ENCODE measurements at places on chromosomes 3 and 15.
A peak's percentile ranks its signal among the peaks of the same experiment; 100 is the strongest.

- DNase-seq = peak; percentile 19
Observed at GRCh38 chr3:59559721-59560435, 510.1 kb upstream of the CFAP20DC start.

GRCh38 chr3:46947546-46947901 is 29.0 kb downstream of the CCDC12 start:
- DNase-seq = no peak

- no peak for DNase-seq
Observed at GRCh38 chr3:73270839-73271483, 209.5 kb downstream of the EBLN2 start.

- peak; percentile 56 for DNase-seq
Observed at GRCh38 chr15:98799461-98800390, 151.4 kb downstream of the IGF1R start.

DNA sequence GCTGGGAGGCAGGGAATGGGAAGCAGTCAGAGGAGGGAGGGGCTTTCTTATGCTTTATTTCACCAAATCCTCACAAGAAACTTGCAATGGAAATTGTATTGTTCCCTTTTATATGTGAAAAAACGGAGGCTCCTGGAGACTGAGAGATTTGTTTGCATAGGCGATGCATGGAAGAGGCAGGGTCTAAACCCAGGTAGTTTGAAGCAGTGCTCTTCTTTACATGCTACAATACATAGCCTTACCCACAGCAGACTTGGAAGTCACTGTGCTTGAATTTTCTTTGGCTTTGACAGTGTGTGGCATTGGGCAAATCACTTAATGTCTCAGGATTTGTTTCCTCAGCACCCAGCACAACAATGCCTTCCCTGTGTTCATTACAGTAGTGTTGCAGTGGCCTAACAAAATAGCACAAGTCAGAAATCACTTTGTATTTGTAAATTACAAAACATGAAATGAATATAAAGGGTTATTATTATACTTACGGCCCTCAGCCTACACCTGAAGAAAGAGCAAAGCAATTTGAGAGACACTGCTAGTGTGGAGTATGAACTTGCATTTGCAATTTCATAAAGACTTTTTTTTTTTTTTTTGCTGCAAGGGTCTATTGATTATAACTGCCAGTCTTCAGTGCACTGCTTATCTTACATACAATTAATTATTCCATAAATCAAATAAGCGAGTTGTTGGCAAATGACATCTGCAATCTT is 646.4 kb upstream of the KCNMB2 start:
- no peak for DNase-seq

DNA sequence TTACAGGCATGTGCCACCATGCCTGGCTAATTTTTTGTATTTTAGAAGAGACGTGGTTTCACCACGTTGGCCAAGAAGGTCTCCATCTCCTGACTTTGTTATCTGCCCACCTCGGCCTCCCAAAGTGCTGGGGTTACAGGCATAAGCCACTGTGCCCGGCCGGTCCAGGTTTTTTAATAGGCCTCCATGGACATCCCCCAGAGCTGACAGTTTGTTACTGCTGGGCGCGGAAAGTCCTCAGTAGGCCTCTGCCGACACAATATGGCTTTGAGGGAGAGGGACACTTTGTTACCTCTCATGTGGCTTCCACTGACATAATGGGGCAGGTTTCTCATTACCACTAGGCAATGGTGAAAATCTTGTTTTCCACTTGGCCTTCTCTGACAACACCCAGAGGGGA is 152.0 kb downstream of the WNT7A start:
- DNase-seq = no peak

GRCh38 chr15:63888146-63888545 is 54.4 kb upstream of the HERC1 start:
- no peak for DNase-seq

- no peak for DNase-seq
Observed at GRCh38 chr3:143090486-143090885, 29.1 kb upstream of the CHST2 start.

GRCh38 chr15:75631935-75632334 is 6.4 kb upstream of the SNUPN start:
- DNase-seq = no peak

DNA sequence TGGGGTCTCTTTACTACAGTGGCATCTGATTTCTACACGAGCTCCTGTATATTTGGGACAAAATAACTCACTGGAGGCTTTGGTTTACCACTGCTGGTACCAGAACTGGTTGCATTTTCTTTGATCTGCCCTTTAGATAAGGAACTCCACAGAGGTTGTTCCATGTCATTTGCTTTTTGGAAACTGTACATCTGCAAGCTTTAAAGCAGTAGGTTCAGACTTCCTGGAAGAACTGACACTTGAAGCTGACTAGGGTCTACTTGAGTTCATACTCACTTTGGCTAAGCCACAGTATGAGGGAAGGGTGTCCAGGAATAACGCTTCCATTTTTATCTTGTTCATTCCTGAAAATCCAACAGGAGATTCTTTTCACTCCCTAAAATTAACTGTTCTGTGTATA is 86.4 kb downstream of the WWTR1 start:
- no peak for DNase-seq

DNA sequence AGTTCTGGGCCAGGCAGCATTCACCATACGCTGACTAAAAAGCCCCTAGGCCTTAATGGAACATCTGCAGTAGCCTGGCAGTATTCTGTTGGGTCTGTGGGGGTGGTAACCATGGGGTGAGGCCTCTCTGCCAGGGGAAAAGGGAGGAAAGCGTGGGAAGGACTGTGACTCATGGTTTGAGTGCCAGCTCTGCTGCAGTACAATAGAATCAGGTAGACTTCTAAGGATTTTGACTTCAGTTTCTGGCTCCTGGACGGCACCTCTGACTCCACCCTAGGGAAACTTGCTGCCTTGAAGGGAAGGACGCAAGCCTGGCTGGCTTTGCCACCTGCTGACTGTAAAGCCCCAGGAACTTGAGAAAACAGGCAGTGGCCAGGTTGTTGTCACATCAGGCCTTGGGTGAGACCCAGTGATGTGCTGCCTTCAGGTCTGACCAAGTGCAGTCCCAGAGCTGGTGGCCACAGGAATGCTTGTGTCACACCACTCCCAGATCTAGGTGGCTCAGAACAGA is 148.6 kb downstream of the SUCNR1 start:
- DNase-seq = no peak

- no peak for DNase-seq
Observed at GRCh38 chr3:133489466-133490085, 83.9 kb upstream of the CDV3 start.

DNA sequence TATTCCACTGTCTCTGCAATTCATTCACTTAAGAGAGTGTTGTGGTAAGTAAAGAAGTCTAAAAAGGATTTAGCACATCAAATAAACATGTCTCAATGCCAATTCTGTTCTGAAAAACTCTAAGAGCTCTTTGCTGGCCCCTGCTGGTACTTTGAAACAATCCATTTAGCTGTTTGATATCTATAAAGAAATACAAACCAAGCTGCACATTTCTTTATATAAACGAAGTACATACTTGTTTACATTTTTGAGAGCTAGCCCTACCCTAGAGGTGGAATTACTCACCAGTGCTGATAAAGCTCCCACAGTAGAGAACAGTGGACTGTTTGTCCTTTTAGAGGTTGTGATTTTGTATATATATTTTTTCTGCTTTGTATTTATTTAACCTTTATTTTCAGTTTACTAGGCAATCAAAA is 75.5 kb downstream of the NEDD4 start:
- DNase-seq = peak; percentile 49

GRCh38 chr3:51717947-51718346 is 11.1 kb downstream of the GRM2 start:
- no peak for DNase-seq

DNA sequence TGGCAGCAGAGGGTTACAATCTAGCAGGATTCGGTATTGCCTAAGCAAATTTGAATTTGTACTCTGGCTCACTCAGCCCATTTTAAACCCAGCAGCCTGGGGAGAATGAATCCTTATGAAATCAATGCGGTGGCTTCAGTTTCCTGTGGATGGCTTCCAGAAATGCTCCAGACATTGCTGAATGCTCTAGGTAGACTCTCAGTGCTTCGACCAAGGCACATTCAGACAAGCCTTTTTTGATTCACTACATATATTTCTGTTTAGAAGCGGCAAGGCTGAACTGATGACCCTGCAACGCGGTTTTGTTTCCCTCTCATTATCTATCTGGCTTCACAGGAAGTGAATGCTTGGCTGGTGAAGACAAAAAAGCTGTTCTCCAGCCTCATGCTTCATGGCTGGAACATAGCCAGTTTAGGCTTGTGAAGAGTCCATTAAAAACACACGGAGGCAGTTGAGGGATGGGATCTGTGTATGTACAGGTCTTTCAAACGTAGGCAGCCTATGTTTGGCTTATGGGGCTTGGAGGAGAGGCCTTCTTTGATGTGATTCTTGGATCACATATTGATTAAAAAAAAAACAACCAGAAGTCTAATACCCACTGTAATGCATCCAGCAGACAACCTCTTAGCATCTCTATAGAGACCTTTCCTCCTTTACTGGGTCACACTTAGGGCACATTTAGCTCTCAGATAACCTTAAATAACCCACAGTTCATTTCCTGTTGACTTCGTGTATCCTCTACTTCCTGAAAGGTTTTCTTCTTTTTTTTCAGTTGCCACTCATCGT is 400.2 kb upstream of the TBL1XR1 start:
- DNase-seq = peak; percentile 72

GRCh38 chr15:74798388-74799254 is 14.0 kb upstream of the LMAN1L start:
- DNase-seq = no peak

- DNase-seq = peak; percentile 13
Observed at GRCh38 chr3:149898771-149899170, 71.9 kb downstream of the PFN2 start.

- no peak for DNase-seq
Observed at GRCh38 chr3:9180764-9181117, 68.7 kb downstream of the SRGAP3 start.

- no peak for DNase-seq
Observed at GRCh38 chr15:43449981-43450380, 43.0 kb downstream of the TP53BP1 start.

- DNase-seq = peak; percentile 27
Observed at GRCh38 chr3:148077318-148077923, 620.3 kb upstream of the AGTR1 start.

- DNase-seq = no peak
Observed at GRCh38 chr3:66348704-66349103, 127.9 kb downstream of the SLC25A26 start.

- DNase-seq = peak; percentile 24
Observed at GRCh38 chr3:132749786-132750185, 27.6 kb upstream of the NPHP3 start.

GRCh38 chr15:51388726-51389125 is 47.3 kb downstream of the GLDN start:
- DNase-seq = no peak

DNA sequence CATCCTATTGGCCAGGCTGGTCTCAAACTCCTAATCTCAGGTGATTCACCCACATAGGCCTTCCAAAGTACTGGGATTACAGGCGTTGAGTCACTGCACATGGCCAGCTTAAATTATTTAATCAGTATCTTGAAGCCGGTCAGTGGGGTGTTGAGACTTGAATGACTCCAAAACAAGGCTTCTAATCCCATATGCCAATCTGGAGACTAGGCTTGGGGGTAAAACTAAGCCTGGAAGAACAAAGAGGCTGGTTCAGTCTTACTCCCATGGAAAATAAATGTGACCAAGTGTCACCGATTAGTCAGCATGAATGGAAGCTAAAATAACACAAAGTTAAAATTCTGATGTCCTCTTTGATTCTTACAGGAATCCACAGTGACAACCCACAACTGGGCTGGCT is 509.1 kb downstream of the FOXP1 start:
- no peak for DNase-seq

- DNase-seq = no peak
Observed at GRCh38 chr15:52745326-52746161, 44.6 kb downstream of the ONECUT1 start.

GRCh38 chr3:59432665-59433064 is 382.8 kb upstream of the CFAP20DC start:
- DNase-seq = no peak

GRCh38 chr15:57509965-57510364 is 81.7 kb upstream of the MYZAP start:
- no peak for DNase-seq

GRCh38 chr3:21331321-21331720 is 419.7 kb downstream of the ZNF385D start:
- DNase-seq = no peak

DNA sequence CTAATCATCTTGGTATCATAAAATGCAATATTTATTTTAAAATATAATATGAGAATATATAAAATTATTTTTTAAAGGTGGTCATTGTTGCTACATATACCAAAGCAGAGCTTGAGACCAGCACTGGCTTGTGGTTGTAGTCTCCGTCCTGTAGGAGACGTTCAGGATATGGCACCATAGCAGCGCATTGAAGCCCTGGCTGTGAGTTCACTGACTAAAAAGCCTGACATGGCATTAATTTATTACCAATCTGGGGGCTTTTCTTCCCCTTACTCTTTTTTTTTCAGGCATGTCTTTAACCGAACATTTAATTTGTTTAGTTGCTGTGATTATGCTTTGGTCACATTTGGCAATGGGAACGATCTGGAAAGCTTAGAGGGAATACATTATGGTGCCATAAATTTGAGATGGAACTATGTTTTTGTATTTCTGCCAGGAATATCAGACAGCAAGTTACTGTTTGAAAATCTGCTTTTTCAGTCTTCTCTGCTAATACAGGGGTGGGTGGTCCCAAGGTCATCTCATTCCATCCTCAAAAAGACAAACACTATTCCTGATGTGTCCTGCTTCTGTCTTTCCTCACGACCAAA is 108.5 kb downstream of the ZIC4 start:
- DNase-seq = no peak

- DNase-seq = peak; percentile 91
Observed at GRCh38 chr3:64224826-64225610, at the start of gene PRICKLE2. Gene PRICKLE2, minus strand, starts transcription at chr3:64225466. Its CDS starts 26,539 bp downstream, at chr3:64198927.

DNA sequence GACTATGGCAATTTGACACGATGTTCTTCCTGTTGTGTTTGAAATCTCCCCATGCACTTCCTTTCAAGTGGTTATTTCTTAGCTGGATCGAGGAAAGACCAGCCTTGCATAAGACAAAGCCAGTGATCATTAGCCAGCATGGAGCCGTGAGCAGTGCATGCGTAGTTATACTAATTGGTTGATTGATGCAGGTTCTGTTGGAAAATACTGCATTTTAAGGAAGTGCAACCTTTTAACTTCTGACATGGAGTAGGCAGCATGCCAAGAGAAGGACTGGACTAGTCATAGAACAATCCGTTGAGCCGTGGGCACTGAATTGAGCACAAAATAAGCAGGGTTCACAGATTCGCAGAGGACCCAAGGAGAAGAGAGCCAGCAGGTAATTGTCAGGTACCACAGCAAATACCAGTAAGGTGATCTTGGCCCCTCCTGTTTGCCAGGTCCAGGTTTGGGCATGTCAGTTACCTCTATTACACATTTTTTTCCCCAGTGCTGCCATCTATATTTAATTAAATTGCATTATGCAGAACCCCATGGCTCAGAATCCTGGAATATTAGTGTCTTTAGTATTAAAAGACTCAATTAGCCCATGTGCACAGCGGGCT is 29.0 kb upstream of the BCL6 start:
- DNase-seq = peak; percentile 32

GRCh38 chr3:52248165-52248541 is 2.6 kb downstream of the PPM1M start:
- DNase-seq = no peak

- no peak for DNase-seq
Observed at GRCh38 chr3:100288288-100288894, 27.6 kb downstream of the TBC1D23 start.

GRCh38 chr3:13231781-13232666 is 158.8 kb upstream of the IQSEC1 start:
- DNase-seq = peak; percentile 25

GRCh38 chr3:191356631-191357439 is 26.5 kb upstream of the UTS2B start:
- peak; percentile 80 for DNase-seq
